ENCODE measurements at places on chromosomes 6 and 20.

DNA sequence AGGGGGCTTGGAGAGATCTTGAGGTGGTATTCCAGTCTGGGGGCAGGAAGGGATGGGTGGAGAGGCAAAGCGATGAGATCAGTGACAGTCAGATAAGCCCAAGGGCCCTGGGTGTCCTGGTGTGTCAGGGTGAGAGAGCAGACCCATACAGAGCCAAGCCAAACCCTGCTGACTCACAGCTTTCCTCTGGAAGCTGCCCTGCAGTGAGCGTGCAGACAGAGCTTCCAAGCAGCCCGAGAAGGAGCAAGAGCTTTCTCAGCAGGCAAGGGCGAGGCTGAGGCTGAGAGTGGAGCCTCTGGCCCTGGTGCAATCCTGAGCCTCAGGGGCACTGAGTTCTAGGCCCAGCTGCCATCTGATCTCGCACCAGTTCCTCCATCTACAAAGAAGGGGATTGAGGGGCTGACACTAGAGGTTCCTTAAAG, 91.1 kb upstream of the HIVEP1 start:
- ATAC-seq: no peak

GRCh38 chr6:5466281-5467136, 205.2 kb downstream of the FARS2 start:
- ATAC-seq: no peak

DNA sequence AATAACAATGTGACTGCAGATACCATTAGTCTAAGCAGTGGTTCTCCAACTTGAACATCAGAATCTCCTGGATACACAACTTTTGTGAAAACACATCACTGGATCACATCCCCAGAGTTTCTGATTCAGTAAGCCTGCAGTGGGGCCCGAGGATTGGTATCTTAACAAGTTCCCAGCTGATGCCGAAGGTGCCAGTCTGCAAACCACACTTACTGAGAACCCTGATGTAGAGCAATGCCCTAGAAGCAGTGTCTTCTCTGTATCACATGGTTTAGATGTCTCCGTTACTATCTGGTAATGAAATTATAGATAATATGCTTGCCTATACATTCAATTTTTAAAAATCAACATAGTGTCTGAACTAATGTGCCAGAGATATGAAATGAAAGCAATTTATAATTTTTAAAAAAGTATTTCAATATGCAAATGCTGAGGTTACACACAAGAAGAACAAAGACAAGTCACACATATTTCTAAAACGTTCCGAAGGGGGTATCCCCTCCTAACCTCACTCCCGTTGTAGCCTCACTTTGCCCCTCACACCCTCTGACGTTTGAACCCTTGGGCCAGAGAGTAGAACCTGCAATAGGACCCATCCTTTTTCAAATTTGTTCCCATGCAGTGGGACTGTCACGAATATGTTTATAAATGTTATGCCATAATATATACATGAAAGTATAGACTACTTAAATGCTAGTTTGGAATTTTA, 115.4 kb upstream of the SAMD5 start:
- ATAC-seq: peak; percentile 59

DNA sequence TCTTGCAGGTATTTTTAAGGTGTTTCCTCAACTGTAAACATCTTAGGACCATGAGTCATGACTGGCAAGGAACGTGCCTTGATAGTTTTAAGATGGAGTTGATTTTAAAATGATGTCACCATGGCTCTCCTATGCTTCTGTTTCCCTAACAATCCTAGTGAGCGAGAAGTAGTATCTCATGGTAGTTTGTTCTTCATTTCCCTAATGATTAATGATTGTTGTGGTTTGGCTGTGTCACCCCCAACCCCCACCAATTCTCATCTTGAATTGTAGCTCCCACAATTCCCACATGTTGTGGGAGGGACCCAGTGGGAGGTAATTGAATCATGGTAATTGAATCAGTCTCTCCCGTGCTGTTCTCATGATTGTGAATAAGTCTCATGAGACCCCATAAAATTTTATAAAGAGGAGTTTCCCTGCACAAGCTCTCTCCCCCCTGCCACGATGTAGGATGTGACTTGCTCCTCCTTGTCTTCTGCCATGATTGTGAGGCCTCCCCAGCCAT, 16.8 kb upstream of the BNIP5 start:
- no peak for ATAC-seq

- no peak for ATAC-seq
Measured at GRCh38 chr6:108656836-108657235, 96.1 kb downstream of the FOXO3 start.

DNA sequence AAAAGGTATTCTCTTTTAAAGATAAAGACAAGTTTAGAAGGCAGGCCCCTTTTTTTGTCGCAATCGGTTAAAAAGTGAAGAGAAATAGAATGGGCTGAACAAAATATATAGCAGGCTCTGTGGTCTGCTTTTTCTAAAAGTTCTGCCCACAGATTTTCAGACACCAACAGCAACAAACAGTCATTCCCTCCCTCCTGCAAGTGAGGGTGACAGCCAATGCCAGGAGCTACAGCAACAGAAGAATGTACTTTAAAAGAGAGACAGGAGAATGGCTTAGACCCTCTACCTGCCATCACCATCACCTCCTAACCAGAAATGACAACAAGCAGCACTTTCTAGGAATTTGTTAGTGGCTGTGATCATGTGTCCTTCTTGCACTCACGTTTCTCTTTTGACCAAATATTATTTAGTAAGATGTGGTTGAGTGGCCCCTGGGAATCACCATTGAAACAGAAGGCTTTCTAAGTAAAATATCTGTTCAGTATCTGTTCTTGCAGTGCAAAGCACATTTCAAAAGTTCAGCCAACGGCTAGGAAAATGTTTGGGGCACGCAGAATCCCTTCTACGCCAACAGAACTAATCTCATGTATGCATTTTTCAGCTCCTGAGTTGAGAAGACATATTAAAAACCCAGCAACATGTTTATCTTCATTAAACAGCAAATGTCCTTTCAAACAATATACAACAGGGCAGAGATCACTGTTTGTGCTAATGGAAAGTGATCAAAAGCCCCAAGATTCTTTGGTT, 248.5 kb downstream of the ATXN1 start:
- ATAC-seq: peak; percentile 19

DNA sequence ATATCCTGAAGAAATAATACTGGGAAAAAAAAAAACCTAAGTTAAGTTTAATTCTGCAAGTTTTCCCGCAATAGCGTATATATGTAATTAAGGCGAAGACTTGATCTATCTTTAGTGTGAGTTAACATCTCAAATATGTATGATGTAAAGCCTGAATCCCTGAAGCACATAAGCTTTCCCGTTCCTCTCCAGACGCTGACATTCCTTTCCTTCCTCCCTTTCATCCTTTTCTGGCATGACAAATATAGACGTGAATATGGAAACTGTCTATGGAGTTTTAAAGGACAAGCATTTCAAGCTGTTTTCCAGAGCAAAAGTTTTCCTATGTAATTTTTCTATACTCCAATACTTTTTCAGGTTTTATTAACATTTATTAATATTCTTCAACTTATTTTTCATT, 637.0 kb downstream of the COL12A1 start:
- ATAC-seq: no peak

DNA sequence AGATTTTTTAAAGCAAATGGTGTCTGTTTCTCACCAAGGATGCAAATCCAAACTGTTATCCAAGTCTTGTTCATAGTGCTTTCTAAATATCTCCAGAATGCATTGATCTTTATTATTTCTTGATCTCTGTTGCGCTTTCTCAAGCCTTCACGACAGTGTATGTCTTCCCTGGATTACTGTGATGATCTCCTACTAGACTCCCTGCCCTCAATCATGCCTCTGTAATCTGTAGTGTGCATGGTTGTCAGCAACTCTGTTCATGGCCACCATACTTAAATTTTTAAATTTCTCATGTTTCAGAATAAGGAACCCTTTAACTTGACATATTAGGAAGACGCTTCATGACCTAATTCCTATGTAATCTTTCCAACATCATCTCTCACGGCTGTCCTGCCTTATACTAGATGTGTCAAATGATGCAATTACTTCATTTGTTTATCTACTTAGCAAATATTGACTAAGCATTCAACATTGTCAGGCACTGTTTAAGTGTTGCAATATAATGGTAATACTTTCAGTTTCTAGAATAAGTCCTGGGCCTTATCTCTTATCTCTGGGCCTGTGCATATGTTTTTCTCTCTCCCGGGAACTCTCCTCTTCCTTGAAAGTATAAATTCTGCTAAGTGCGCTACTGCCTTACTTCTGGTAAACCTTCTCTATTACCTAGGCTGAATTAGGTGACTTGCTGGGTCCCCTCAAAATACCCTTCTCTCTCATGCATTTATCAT, 25.6 kb upstream of the AHI1 start:
- no peak for ATAC-seq

- ATAC-seq: no peak
Measured at GRCh38 chr6:150394899-150395295, 26.1 kb downstream of the IYD start.

DNA sequence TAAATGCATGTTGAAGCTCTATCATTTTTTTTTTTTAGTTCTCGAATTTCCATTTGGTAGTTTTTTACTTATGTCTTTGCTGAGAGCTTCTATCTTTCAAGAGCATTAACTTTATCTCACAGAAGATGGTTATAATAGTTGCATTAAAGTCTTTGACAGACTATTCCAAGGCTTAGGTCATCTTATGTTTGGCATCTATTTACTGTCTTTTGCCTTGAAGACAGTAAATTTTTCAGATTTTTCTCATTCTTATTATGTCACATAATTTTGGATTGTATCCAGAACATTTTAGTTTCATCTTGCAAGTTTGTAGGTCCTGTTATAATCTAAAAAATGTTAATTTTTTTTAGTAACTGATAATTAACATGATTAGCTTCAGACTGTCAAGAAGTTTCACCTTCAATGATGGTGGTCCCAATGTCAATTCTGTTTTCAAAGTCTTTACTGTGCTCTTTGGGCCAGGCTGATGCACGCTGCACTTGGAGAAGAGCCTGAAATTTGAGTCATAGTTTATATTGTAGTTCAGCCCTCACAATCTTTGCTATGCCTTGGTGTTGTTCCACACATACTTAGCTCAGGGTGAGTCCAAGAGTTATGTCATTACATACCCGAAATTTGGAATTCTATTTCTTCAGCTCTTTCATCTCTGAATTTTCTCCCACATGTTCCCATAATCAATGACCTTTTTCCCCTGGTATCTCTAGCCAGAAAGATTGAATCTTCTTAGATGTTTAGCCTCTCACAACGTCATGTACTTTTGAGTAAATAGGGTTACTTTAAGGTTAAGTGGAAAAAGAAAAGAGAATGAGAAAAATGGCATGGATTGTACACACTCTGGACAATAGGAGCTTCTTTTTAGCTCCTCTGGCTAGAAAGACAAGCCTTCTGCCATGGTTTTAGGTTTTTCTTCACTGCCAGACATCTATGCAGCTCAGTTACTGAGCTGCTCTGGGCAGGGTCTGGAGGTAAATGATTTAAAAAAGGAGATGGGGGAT, 110.3 kb upstream of the BTBD3 start:
- ATAC-seq: no peak

Data from activated CD4-positive, CD25-positive, alpha-beta regulatory T cell treated with anti-CD3 and anti-CD28 coated beads, Interleukin-2, amount 50 U/mL, for 24 hours (primary cell).